IMR-90 (cell line): ENCODE measurements at places on chromosomes 3 and 15. TPM values are rescaled to one million over a fixed set of nuclear protein-coding genes. Genes with fewer than 3 reads are reported as not detected.

DNA sequence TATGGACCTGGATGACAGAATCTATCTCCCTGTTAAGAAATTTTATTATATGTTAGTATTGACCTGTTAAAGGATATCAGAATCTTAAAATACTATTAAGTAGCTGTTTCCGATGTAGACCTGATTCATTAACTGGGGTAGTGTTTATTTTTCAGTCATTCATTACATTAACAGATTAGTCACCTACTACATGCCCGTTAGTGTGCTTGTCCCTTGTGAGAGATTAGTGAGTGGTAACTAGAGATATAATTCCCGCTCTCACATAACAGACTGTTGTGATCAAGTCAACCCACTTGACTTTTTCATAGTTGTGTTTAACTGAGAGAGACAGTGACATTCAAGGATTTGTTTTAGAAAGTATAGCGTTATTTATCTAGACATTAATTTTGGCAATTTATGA, 166.8 kb downstream of the TCF12 start:
- peak; percentile 30 for DNase-seq

DNA sequence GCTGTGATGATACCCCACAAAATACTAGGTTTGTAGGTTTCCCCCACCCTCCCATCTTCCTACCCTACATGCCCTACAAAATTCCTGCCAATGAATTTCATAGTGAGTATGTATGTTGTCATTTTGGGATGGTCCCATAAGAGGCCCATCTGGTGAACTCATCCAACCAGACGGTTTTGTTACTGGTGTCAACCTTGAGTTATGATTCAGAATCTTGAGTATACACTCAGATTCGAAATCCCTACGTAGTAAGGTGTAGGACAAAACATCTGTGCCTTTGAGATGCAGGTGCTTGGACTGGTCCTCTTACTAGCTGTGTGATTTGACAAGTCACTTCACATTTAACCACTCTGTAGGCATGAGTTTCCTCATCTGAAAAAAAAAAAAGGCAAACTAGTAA, 3.6 kb downstream of the SIAH2 start:
- no peak for DNase-seq

- no peak for DNase-seq
These were observed 9.2 kb downstream of the LXN start for GRCh38 chr3:158663246-158663645.

DNA sequence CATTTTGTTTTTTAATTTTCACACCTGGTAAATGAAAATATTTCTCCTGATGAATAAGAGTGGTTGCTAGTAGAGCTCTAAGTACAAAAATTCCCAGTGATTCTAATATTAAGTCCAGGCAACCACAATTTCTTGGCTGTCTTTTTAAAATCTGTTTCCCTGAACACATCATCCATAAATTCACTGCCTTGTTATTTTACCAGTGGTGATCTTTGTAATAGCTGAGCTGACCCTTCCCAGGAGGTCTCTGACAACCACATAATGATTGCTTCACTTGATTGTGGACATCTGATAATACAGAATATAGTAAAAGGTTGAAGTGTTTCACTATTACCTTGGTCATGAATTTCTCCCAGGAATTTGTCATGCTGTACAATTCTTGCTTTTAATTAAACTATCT, 13.9 kb upstream of the TOP2B start:
- no peak for DNase-seq

DNA sequence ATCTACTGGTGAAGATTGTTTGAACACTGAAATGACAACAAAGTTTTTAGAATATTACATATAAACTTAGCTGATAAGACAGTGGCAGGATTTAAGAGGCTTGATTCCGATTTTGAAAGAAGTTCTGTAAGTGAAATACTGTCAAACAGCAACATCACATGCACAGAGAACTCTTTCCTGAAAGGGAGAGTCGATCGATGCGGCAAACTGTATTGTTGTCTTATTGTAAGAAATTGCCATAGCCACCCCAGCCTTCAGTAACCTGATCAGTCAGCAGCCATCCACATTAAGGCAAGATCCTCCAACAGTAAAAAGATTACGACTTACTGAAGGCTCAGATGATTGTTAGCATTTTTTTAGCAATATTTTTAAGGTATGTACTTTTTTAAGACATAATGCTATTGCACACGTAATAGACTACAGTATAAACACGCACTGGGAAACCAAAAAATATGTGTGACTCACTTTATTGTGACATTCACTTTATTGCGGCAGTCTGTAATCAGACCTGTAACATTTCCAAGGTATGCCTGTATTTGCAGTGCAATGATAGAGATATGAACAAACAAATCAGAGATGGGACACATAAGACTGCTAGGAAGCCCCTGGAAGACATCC, 225.6 kb upstream of the UBE2E1 start:
- peak; percentile 87 for DNase-seq

- no peak for DNase-seq
These were observed 28.8 kb upstream of the TRA2B start for GRCh38 chr3:185966655-185967054.

DNA sequence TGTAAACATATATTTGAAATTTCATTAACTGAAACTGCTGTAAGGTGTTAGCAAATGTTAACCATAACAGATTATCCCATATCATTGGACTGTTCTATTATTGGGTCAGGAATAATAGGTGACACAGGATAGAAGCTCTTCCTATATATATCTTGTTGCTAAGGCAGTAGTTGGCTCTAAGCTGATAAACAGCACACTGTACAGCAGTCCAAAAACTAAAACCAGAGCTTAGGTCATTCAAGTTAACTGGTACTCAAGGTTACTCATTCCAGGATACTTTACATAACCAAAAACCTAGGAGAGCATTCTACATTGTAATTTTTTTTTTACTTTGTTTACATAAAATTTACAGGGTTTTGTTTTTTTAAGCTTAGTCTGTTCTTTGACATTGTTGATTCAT, 8.9 kb downstream of the DNAJC19 start:
- DNase-seq = peak; percentile 64

DNA sequence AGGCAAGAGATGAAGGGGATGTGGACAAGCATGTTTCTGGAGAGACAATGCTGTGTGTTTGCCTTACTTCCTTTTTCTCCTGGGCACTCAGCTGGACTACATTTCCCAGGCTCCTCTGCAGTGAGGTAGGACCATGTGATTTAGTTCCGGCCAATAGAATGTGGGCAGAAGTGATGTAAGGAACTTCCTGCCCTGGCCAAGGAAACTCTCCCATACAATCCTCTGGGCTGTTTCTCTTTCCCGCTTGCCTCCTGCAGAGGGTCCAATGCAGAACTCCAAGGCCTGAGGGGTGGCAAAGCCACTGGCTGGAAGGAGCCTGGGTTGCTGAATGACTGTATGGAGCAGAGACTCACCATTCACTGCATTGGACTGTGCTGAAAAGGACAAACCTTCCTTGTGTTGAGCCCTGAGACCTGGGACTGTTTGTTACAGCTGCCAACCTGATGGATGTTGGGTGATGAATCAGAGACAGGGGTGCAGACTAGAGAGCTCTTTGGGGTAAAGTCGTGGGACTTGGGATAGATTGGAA, 82.7 kb upstream of the SLC6A6 start:
- DNase-seq = peak; percentile 77

DNA sequence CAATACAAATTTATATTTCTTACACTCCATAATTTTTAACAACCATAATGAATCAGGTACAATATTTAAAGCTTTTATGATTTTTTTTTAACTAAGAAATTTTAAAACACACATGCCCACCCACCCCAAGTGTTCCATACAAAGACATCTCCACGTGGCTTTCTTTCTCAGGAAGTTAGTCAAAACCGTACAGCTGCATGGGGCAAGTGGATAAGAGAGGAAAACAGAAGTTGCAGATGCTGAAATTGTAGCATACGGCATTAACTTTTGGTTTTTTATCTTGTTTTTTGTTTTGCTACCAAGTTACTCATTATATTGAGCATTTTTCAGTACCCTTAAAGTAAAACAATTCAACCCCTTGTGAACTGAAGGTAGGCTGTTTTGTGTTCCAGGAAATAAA, 14.8 kb downstream of the GNB4 start:
- DNase-seq = no peak

DNA sequence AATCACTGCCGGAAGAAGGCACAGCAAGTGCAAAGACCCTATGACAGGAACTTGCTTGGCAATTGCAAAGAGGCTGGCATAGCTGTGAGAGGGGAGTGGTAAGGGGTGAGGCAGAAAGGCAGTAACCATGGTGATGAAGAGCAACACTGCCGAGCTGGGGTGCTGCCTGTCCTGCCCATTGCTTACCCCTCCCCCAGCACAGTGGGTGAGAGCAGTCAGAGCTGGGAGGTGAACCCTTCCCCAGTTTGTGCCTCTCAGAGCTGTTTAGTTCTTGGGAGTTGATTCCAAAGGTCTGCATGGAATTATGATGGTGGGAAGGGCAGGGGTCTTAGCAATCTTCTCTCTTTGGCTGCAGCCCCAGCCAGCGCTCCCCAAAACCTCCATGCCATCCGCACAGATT, 8.8 kb downstream of the TYRO3 start:
- no peak for DNase-seq

DNA sequence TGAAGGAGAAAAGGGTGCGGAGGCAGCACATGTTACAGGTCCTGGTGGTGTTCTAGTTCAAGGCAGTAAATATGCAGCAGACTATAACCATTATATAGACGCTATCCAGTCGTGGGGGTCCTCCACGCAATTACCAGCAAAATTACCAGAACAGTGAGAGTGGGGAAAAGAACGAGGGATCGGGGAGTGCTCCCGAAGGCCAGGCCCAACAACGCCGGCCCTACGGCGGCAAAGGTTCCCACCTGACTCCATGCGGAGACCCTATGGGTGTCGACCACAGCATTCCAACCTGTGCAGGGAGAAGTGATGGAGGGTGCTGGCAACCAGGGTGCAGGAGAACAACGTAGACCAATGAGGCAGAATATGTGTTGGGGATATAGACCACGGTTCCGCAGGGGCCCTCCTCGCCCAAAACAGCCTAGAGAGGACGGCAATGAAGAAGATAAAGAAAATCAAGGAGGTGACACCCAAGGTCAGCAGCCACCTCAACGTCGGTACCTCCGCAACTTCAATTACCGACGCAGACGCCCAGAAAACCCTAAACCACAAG, 89.0 kb upstream of the TPM1 start:
- DNase-seq = no peak

DNA sequence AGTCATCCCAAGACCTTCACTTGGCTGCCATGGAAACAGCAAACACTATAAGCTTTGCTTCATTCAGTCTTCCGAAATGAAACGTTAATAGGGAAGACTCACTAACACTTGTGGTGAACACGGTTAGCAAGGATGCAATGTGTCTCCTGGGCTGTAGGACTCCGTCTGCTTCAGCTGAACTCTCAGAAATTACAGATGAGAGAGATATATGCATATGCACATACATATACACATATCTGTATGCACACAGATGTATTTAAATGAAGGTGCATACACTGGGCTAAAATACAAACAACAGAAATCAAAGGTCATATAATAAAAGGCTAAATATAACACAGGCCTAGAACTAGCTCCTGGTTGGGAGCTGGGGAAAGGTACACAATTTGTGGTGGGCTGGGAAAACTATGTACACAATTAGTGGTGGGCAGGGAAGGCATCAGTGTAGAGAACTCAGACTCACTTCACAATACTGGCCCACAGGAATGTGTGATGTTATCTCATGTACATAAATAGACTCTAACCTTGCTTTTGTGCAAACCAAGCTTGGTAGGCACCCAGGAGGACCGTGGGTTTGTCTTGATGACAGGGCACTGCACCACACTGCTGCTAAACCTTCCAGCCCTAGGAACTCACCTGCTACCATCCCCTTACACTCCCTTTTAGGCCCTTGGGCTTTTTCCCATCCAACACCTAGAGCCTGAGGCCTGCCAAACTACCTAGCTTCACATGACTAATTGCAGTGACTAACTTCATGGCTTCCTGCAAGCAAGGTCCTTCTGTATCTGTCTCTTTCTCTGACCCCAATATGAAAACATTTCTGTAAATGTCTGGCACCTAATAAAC, 873.1 kb downstream of the NSUN3 start:
- DNase-seq = no peak

DNA sequence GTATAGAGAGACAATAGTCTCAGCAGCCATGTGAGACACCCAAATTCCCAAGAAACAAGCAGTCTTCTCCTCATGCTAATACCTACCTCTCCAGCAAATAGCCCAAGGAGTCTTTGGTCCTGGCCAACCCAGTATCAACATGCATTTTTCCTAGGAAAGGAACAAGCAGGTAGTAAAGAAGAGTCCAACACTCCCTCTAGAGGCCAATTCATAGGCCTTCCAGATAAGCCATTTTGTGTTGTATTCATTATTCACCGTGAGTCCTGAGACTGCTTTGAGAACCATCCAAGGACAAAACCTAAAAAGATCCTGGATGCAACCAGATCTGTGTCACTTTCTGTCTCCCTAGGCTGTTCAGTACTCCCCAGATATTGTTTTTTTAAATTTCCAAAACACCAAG, 63.6 kb upstream of the SNTN start:
- no peak for DNase-seq

DNA sequence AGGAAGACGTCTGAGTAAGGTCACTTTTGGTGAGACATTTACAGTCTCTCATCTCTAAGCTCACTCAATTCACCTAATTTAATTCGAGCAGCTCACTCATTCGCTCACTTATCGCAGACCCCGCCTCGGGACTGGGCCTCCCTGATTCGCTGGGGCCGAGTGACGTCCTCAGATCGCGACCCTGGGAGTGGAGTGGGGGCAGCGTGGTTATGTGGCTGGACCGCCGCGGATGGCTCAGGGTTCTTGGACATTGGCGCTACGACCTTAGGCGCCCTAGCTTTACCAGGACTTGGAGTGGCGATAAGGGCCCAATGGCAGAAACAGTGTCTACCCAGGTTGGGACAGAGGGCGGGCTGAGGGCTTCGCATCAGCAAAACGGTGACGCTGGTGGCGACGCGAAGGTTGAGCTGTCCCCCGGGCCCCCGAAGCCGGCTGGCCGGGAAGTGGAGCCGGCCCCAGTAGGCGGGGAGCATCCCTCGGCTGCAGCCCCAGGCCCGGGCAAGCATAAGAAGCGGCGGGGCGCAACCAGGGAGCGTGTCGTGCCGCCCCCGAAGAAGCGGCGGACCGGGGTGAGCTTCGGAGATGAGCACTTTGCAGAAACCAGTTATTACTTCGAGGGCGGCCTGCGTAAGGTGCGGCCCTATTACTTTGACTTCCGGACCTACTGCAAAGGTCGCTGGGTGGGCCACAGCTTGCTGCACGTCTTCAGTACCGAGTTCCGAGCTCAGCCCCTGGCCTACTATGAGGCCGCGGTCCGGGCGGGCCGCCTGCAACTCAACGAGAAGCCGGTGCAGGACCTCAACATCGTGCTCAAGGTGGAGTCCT, at the start of gene RPUSD2:
Gene RPUSD2 (plus strand): TSS at position 171 of the 825 bp plus-strand sequence. CDS start 39 bp downstream, at position 210.
- peak; percentile 89 for DNase-seq

GRCh38 chr15:83784975-83785374, 131.1 kb downstream of the ADAMTSL3 start:
- DNase-seq = peak; percentile 46

GRCh38 chr3:139774560-139775302, 97.0 kb upstream of the NMNAT3 start:
- no peak for DNase-seq

HHATL gene
- not detected in 2 replicates for polyA plus RNA-seq

GABRR3 gene
- not detected in 2 replicates for polyA plus RNA-seq

ACSBG1 gene
- polyA plus RNA-seq = 0.02 and 0.03 TPM in 2 replicates

CISH gene
- polyA plus RNA-seq = 4.0 and 4.6 TPM in 2 replicates

ST8SIA2 gene
- not detected in 2 replicates for polyA plus RNA-seq

BCL6 gene
- polyA plus RNA-seq = 19.7 and 20.4 TPM in 2 replicates

ATP13A4 gene
- polyA plus RNA-seq = 0.03 TPM in 1 of 2 replicates, not detected in the other

NMNAT3 gene
- polyA plus RNA-seq = 0.12 and 0.47 TPM in 2 replicates
